Activated effector memory CD4-positive, alpha-beta T cell treated with Interleukin-2 at 50 U/mL for 16 hours (primary cell): ENCODE measurements at places on chromosomes 1 and 21.

GRCh38 chr1:8955406-8955805 lies 9.7 kb downstream of the CA6 start:
- no peak for DNase-seq

DNA sequence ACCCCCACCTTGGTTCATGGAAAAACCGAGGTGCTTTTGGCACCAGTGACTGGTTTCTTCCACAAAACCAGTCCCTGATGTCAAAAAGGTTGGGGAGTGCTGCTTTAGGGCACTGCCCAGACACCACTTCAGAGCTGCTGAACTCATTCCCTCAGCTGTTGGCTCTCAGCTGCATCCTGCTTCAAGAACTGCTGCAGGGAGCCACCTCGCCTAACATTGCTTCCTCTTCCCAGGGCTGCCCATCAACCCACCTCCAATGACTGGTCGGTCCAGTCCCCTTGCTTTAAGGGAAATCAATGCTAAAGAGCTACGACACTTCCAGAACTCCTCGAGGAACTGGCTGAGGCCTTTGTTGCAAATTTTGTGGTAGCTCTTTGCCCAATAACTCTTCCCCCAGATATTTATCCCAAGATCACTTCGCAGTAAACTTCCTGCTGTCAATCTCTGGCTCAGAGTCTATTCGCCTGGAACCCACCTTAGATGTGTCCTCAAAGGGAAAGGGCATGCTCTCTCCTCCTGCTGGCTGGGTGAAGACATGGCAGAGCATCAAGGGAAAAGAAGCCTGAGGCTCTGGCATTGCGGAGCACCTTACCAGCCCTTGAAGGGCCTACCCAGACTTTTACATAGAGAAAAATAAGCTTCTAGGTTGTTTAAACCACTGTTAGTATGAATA lies 29.0 kb downstream of the C1orf52 start:
- no peak for DNase-seq

DNA sequence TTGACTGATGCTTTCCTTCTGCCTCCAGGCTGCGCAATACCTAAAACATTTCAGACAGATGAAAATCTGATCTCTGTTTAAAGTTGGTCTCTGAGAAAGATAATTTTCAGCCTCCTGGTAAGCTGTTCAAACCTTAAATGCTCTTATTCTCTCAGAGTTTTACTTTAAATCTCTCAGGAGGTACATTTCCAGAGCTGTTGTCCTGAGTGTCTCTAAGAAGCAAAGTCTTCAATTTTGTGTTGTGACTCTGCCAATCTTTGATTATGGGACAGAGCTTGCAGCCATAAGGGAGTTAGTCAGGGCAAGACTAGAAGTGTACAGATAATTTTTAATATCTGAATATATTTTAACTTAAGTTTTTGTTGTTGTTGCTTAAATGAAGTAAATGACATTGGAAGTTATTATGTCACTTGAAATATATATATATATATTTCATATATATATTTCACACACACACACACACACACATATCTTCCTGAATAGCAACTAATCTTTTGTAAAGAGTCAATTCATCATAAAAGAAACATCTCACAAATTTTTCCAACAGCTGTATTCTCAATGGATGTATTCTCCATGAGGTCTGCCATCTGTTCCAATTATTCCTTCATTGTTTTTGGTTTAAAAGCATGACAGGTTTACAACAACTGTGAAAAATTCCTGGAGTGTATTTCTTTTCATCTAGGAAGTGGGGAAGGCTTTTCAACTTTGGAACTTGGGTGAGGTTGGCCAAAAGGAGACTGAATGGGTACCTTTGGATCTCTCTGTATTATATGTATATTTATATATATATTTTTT lies 259.4 kb downstream of the BACH1 start:
- no peak for DNase-seq

DNA sequence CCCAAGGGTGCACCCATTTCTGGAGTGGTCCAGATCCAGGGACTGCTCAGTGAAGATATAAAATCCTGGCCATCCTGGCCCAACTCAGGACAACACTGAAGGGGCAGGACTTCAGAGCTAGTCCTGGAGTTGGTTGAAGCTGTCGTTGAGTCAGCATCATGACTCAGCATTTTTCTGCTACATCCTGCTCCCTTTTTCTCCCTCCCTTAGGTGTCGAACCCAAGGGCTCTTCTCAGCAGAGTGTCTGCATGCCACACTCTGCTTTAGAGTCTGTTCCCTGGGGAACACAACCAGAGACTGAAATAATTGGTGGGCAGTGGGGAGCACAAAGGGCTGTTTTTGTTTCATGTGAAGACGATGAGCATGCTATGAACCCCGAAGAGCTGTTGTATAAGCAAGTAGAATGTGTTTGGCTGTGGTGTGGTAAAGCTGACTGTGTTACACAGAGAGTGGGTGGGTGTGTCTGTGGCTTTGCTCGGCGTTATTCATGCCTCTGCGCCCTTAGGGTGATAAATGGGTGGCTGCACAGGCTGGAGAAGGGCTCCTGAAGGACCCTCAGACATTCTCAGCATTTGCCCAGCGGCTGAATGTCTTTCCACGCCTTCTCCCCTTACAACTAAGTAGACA lies 167.2 kb downstream of the CYYR1 start:
- no peak for DNase-seq

- no peak for DNase-seq
Measured at GRCh38 chr1:89665941-89666340, 33.0 kb downstream of the LRRC8C start.
